ENCODE measurements at places on chromosomes 3 and 15.

- peak; percentile 35 for DNase-seq
Measured at GRCh38 chr3:174198199-174198598, 660.9 kb upstream of the NAALADL2 start.

GRCh38 chr3:76547674-76548073, 492.2 kb upstream of the ROBO2 start:
- no peak for DNase-seq

DNA sequence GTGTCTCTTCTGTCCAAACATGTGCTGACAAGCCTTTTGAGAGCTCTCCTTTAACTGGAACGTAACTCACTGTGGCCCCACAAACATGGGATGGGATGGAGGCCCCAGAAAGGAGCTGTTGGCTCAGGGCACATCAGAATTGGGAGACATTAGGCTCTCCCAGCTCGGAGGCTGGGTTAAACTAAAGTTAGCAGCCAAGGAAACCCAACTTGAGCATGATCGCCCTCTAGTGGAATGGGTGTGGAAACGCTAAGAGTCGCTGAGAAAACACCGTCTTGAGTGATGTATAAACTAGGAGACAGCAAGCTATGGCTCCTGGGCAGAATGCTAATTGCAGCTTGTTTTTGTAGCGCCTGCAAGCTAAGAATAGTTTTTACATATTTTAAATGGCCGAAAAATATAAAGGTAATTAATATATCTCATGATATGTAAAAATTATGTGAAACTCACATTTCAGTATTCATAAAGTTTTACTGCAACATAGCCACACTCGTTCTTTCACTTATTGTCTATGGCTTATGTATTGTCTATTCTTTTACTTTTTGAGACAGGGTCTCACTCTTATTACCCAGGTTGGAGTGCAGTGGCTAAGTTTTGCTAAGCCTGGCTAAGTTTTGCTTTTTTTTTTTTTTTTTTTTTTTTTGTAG, 138.8 kb upstream of the HACD2 start:
- DNase-seq, result peak; percentile 86

DNA sequence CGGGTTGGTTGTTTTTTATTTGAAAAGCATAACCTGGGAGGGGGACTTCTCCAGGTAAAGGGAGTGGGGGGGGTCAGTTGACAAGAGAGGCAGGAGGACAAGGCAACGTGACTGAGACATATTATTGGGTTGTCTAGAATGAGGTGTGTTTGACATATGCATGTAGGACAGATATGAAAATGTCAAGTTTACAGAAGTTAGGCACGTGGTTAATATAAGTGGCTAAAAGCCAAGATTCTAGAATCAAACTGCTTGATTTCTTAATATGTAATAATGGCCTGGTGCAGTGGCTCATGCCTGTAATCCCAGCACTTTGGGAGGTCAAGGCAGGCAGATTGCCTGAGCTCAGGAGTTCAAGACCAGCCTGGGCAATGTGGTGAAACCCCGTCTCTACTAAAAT, 212.8 kb downstream of the SQOR start:
- DNase-seq, result no peak

DNA sequence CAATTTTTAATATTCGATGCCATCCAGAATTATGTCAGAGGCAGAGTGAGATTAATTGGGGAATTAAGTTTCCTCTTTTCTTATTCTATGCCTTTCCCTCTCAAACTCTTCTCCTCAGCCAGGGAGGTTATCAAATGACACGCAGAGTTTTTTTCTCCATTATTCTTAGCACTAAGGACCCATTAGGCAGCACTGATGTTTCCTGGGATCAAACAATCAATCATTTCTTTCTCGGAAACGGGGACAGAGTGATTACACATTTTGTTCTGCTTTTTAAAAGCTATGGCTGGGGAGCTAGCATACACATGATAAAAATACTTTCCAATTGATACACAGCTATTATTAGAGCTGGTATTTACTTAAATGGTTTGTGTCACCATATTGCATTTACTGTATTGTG, 35.3 kb upstream of the PSMD6 start:
- no peak for DNase-seq

GRCh38 chr3:42117175-42118008, 26.2 kb downstream of the TRAK1 start:
- DNase-seq, result peak; percentile 67

DNA sequence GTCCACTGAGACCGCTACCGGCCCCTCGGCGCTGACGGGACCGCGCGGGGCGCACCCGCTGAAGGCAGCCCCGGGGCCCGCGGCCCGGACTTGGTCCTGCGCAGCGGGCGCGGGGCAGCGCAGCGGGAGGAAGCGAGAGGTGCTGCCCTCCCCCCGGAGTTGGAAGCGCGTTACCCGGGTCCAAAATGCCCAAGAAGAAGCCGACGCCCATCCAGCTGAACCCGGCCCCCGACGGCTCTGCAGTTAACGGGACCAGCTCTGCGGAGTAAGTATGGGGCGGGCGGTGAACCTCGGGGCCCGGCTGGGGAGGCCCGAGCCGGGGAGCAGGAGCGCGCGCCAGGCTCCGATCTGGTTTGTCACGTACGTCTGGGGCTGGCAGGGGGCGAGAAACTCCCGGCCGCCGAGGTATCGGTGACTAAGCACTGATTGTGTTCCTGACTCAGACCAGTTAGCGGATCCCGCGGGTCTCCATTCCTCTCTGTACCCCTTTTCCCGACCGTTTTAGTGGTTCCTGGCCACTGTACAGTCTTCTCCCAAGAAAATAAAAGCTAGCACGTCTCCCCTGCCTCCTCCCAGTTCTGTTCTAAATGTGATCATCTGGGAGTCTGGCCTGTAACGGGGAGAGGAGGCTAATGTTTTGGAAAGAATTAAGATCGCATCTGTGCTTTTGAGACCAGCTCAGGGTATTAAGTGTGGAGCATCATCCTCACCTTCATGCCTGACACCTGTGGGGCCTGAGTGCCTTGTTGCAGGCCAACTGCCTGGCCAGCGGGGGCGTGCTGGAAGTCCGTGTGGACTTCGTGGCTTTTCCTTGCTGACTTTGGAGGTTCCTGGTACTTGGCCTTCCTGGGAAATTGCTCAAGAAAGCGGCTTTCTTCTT, 691 bp downstream of the MAP2K1 start:
- DNase-seq, result peak; percentile 68

- DNase-seq, result no peak
Measured at GRCh38 chr15:65612949-65613744, 2.2 kb upstream of the INTS14 start.

DNA sequence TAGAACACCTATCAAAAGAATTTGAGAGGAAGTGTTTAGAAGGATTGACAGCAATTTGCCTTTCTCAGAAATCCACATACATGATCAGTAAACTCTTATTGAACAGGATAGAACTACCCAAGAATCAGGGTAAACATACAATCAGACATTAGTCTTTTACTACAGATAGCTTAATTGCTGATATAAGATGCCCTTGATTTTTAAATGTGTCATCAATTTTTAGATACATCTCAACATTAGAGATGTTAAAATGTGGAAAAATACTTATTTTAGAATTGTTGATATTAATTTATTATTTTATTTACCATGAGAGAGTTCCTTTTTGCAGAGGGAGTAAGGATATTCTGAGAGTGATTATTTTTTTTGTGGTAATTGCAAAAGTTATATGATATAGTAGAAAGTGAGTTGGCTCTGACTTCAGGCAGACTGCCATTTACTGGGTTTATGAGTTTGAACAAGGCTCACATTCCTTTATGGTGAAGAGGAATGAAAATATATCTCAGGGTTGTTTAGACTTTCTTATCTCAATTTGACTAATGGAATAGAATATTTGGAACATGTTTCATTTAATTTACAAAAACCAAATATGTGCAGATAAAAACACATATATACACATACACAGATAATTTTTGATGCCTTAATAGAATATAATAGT, 302.8 kb upstream of the GOLIM4 start:
- DNase-seq, result no peak

GRCh38 chr3:10709110-10709781, 106.8 kb upstream of the SLC6A11 start:
- no peak for DNase-seq

- DNase-seq, result peak; percentile 69
Measured at GRCh38 chr3:186825294-186825821, 17.2 kb upstream of the ADIPOQ start.

DNA sequence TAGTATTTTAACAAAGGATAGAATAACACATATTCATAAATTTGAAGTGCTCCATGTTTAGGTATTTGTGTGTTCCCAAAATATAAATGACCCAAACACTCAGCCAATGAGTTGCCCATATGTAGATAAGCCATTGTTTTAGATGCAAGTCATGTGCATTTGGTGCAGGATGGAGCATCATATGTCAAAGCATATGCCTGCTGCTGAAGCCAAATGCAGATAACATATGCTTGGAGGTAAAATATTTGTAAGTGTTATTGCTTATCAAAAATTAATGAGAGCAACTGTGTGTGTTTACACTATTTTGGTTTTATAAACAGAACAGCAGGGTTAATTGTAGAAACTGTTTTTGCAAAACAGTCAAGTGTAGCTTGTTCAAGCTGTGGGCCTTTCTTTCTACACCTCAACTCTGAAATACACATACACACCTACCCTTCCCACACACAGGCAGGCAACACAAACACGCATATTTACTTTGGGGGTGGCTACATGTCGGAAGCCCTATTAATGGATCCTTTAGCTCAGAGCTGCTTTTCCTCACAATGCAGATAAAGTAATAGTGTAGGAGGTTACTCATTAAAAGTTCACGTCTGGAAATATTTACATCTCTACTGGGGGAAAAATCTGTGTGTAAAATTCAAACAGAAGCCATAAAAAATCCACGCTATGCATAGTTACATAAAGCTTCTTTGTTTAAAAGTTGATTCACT, 521.4 kb downstream of the ZNF385D start:
- no peak for DNase-seq

GRCh38 chr3:71372241-71372768, 211.2 kb downstream of the FOXP1 start:
- no peak for DNase-seq

DNA sequence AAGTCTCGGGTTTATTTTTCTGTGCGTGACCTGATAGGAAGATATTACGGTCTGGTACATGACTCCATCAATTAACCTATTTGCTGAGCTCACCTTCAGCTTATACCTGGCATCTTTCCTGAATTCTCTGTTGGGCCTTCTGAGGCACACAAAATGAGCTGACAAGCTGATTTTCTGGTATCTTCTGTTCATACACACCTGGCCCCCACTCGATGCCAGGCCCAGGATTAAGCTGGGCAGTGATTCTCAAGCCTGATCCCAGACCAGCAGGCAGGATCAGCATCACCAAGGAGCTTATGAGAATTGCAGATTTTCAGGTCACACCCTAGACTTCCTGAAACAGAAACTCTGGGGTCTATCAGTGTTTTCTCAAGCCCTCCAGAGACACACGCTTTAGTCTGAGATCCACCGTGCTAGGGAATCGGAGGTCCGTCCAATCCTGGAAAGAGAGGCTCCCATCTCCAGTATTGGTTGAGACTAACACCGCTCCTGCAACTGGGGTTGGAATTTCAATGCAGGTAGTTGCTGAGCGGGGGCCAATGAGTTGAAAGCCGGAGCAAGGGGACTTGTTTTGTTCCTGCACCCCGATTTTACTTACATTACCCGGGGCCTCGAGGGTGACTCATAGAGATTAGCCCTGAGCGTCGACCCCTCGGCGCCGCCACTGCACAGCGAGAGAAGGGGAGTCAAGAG, 636 bp upstream of the EIF1B start:
- DNase-seq, result no peak

GRCh38 chr15:35145336-35145735, 60.2 kb upstream of the NANOGP8 start:
- DNase-seq, result no peak

- peak; percentile 21 for DNase-seq
Measured at GRCh38 chr3:52120556-52121463, 33.4 kb downstream of the POC1A start.

DNA sequence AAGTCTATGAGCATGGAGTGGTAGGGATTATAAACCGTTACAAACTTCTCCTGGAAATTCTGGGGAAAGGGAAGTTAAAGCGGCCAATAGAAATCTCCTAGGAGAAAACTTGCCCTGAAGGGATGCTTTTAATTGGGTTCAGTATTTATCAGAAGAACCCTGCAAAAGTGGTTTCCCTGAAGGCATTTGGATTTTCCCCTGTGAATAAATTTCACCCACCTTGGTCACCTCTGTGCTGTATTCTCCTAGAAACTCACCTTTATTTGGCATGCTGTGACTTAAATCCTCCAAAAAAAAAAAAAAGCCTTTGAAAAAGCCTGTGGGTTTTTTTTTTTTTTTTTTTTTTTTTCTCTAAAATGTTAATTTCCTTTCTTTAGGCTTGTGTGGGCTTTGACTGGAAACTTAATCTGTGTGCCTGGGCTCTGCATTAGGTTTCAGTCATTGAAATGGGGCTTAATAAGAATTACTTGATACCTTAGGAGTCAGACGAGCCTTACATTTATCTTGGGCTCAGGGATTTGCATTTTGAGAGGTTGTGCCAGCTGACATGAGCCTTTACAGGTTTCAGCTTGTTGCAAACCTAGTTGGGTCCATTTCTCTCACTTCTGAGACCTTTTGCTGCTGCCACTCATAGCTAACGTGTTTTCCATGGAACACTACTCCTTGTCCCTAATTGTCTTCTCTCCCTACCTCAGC, 22.0 kb downstream of the TGFBR2 start:
- DNase-seq, result no peak

- no peak for DNase-seq
Measured at GRCh38 chr15:31307270-31308184, 19.1 kb upstream of the KLF13 start.

GRCh38 chr15:80875568-80876347, 96.6 kb downstream of the CEMIP start:
- DNase-seq, result peak; percentile 28

- DNase-seq, result peak; percentile 53
Measured at GRCh38 chr3:159637883-159638542, 350.6 kb upstream of the IL12A start.

DNA sequence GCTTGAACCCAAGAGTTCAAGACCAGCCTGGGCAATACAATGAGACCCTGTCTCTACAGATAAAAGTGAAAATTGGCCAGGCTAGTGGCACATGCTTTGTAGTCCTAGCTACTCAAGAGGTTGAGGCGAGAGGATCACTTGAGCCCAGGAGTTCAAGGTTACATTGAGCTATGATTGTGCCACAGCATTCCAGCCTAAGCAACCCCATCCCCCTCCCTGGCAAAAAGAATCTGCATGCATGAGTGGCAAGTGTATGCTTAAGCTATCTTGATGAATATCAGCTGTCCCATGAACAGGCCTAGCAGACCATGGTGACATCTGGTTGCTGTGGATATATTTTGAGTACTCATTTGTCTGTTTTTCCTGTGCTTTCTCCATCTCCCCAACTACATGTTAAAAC, 4.7 kb downstream of the ATRIP start:
- no peak for DNase-seq
